Coronary artery (tissue), 2 donors: ENCODE measurements at places on chromosomes 4 and X.

DNA sequence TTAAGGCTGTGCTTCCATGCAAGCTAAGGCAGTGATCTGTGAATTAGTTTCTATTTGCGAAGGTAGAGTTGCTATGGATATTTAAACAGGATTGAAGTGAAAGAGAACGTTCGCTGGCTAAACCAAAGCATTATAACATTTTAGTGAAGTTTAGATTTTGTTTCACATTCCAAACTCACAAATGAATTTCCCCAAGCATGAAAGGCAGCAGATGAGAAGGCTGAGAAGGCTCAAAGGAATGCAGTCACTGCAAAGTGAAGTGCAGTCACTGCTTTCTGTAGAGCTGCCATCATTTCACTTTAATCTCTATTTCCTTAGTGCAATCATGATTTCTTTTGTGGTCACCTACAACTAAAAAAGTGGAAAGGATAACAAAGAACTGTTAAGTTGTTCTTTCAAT lies 334.7 kb upstream of the NR3C2 start:
- DNase-seq: no peak

DNA sequence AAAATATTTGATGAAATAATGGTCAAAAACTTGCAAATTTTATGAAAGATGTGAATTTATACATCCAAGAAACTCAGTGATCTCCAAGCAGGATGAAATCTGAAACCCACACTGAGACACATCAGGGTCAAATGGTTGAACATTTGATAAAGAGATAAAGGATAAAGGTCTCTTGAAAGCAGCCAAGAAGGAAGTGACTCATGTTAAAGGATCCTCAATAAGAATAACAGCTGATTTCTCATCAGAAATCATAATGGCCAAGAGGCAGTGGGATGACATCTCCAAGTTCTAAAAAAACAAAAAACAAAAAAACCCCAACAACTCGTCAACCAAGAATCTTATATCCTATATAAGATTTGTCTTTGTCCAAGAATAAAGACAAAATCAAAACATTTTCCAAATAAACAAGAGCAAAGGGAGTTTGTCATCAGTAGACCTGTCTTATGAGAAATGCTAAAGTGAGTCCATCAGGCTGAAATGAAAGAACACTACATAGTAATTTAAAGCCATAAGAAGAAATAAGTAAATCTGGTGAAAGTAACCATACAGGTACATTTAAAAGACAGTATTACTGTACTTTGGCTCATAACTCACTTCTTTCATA lies 121.7 kb downstream of the PDS5A start:
- DNase-seq: no peak

GRCh38 chrX:129522184-129523078 lies 859 bp downstream of the SMARCA1 start:
- DNase-seq: peak; percentile 74

GRCh38 chr4:113607147-113607720 lies 154.3 kb downstream of the CAMK2D start:
- DNase-seq: no peak

GRCh38 chrX:19990151-19990555 lies 708 bp downstream of the BCLAF3 start:
- no peak for DNase-seq

DNA sequence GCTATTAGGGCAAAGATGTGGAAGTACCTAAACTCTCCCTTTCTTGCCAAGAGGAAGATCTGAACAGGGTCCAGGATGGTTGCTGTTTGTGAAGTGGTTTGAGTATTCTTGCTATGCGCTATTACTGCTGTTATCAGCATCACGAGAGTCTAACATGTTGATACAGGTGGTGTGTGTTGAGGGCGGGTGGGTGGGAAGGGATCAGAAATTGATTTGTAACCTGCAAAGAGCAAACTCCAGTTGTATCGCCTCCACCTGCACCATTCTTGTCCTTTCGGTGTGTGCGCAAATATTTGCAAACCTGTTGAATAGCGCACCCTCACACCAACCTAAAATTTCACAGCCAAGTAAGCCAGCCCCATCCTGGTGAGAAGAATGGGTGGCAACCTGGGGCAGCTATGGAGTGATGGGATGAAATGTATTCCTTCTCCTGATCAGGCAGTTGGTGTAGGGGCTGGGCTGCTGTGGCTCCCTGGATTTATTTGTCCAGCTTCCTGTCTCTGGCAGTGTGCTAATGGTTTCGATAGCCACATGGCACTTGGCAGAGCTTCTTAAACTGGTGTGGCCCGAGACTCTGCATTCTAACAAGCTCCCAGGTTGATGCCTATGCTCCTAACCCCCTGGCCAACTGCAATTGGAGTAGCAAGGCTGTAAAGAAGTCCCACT lies 102.6 kb upstream of the SCML1 start:
- no peak for DNase-seq

DNA sequence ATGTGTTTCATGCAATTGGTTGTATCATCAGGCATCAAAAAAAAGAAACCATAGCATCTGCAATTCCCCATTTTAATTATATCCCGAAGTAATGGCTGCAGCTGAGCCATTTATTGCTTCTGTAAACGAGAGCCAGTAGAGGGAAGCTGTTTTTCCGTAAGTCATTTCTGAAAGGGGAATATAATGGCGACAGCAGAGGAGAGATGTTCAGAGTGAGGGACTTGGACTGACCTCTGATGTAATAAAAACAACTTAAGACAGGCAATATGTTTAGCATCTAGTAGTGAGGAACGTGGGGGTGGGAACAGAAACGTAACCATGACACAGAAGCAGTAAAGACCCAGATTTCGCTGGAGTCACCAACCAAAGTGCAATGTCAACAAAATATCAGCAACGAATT lies 31.5 kb upstream of the NAA11 start:
- no peak for DNase-seq

GRCh38 chr4:24071612-24072372 lies 181.9 kb upstream of the PPARGC1A start:
- DNase-seq: no peak

- no peak for DNase-seq
These were observed 521.5 kb downstream of the INPP4B start for GRCh38 chr4:142324572-142324971.

DNA sequence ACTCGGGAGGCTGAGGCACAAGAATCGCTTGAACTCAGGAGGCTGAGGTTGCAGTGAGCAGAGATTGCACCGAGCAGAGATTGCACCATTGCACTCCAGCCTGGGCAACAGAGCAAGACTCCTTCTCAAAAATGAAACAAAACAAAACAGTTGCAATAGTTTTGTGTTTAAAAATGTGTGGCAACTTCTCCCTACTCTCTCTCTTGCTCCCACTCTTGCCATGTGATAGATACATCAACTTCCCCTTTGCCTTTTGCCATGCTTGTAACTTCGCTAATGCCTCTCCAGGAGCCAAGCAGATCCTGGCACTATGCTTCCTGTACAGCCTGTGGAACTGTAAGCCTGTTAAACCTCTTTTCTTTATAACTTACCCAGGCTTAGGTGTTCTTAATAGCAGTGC lies 52.5 kb upstream of the INTU start:
- no peak for DNase-seq

DNA sequence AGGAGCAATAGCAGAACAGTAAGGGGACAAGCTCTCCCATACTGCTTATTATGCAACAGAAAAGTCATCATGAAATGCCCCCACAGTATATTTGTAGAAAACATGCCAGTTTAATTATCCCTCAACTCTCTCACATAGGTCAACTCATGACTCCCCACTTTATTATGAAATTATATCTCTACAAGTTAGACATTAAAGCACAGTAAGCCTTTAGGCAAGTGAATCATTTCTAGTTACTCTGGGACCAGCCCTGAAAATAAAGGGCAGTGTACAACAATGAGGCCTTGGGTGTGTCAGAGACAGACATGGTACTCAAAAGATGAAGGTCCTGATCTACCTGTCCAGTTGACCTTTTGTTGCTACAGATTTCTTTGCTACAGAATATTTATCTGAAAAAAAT lies 191.9 kb downstream of the FBXW7 start:
- DNase-seq: no peak

GRCh38 chrX:75522565-75523431 lies at the start of gene ZDHHC15:
Gene ZDHHC15 (minus strand): TSS chrX:75523037. CDS start chrX:75523024, 13 bp downstream.
- DNase-seq: peak; percentile 80

DNA sequence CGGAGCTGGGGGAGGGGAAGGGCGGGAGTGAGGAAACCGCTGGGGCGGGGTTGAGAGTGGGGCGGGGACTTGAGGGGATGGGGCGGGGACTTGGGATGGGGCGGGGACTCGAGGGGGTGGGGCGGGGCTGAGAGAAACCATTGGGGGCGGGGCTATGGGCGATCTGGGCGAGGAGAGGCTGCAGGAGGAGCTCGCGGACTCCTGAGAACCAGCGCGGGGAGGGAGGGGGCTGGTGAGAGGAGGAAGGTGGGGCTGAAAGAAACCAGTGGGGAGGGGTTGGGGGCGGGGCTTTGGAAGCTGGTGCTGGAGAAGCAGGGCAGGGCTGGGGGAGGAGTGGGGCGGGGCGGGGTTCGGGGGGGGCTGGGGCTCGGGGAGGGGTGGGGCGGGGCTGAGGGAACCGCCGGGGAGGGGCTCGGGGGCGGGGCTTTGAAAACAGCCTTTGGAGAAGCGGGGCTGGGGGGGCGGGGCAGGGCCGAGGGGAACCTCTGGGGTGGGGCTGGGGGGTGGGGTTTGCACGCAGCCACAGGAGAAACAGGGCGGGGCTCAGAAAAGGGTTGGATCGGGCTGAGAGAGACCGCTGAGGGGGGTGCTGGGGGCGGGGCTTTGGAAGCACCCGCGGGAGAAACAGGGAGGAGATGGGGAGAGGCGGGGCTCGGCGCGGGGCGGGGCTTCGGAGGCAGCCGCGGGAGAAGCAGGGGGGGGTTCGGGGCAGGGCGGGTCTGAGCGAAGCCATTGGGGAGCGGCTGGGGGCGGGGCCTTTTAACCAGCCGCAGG lies 777 bp upstream of the EOLA2 start:
- peak; percentile 96 for DNase-seq

DNA sequence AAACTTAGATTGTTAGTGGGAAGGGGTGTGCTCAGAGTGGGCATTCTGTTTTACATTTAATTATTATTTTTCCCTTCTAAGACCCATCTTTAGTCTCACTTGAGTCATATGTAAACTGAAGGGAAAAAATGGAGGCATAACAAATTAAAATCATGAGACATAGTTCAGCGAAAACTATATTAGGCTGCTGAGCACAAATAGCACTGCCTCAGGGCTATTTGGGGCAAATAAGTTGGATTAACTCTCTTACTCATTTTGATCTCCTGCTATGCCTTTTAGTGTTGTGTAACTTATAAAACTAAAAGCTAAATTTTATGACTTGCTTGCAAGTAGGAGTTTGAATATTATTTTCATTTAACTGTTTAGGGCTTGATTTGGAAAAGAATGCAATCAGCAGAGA lies 1329.2 kb upstream of the PCDH7 start:
- DNase-seq: no peak

GRCh38 chr4:125390126-125390525 lies 75.4 kb downstream of the FAT4 start:
- no peak for DNase-seq

DNA sequence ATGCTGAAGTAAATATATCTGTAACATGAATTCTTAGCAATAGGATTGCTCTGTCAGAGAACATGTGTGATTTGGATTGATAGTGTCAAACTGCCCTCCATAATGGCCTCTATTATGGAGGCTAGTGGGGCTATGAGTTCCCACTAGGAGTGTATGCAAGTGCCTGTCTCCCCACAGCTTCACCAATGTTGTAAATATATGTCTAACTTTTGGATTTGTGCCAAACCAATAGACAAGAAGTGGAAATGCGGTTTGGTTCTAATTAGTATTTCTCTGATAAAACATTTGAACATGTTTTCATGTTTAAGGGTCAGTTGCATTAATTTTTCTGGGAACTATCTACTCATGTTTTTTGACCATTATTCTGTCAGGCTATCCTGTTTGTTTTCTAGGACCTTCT lies 28.1 kb downstream of the GPAT3 start:
- no peak for DNase-seq

GRCh38 chrX:53155512-53156206 lies 61.7 kb downstream of the KANTR start:
- DNase-seq: no peak

DNA sequence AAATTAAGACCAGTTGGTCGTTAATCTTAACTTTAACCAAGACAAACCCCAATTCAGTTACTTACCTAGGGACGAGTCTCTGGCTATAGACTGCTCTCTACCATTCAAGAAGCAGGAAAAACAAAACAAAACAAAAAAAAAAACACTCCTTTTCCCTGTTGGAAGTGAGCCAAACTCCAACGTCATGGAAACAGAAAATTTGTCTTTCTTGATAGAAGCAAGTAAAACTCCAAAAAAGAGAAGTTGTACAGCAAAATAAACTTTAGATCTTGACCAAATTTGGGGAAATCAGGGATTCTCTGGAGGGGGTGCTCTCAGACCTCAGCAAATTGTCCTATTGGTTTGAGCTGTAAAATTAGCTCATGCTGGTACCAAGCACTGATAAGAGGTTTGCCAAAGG lies 3.7 kb downstream of the CNGA1 start:
- no peak for DNase-seq

GRCh38 chr4:30721185-30722091 lies 1.3 kb downstream of the PCDH7 start:
- no peak for DNase-seq

DNA sequence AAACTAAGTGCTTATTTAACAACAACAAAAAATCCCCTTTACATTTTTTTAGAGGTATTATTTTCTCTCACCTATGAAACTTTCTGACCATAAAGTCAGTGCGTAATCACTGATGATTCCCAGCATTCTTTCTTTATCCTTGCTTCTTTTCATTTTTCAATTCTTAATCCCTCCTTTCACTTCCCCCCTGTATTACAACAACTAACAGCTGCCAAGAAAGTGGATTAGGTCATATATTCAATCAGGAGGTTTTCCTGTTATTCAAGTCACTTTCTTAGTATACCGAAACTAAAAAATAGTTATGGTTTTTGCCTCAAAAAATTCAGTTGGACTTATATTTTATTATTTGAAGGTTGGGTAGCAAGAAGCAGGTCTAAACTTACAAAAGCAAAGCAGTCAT lies 2.1 kb upstream of the STAP1 start:
- DNase-seq: no peak

GRCh38 chr4:15054541-15054940 lies 52.3 kb downstream of the CPEB2 start:
- DNase-seq: no peak

GRCh38 chrX:124269881-124270280 lies 62.6 kb upstream of the TEX13D start:
- no peak for DNase-seq

GRCh38 chr4:145061318-145061920 lies 36.6 kb downstream of the ANAPC10 start:
- DNase-seq: no peak

DNA sequence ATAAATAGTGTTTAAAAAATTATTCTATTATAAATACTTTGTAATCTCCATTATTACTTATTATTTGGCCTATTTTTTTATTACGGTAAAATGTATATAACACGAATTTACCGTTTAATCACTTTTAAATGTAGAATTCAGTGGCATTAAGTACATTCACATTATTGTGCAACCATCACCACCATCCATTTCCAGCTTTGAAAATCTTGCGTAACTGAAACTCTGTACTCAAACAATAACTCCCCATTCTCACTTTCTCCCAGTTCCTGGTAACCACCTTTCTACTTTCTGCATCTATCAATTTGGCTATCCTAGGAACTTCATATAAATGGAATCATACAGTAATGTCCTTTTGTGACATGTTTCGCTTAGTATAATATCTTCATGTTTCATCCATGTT lies 45.7 kb downstream of the PASD1 start:
- DNase-seq: no peak

- DNase-seq: no peak
These were observed 1.1 kb downstream of the UVSSA start for GRCh38 chr4:1348014-1348513.

- no peak for DNase-seq
These were observed 86.2 kb downstream of the NPFFR2 start for GRCh38 chr4:72118017-72118416.
